Skin of body (tissue), 3 donors: ENCODE measurements at places on chromosomes 2 and 18. TPM values are rescaled to one million over a fixed set of nuclear protein-coding genes. Genes with fewer than 3 reads are reported as not detected.

Gene APOB
- 3.4 TPM for total RNA-seq

GRCh38 chr2:164721430-164721829, 100.1 kb upstream of the GRB14 start:
- DNase-seq: no peak

DNA sequence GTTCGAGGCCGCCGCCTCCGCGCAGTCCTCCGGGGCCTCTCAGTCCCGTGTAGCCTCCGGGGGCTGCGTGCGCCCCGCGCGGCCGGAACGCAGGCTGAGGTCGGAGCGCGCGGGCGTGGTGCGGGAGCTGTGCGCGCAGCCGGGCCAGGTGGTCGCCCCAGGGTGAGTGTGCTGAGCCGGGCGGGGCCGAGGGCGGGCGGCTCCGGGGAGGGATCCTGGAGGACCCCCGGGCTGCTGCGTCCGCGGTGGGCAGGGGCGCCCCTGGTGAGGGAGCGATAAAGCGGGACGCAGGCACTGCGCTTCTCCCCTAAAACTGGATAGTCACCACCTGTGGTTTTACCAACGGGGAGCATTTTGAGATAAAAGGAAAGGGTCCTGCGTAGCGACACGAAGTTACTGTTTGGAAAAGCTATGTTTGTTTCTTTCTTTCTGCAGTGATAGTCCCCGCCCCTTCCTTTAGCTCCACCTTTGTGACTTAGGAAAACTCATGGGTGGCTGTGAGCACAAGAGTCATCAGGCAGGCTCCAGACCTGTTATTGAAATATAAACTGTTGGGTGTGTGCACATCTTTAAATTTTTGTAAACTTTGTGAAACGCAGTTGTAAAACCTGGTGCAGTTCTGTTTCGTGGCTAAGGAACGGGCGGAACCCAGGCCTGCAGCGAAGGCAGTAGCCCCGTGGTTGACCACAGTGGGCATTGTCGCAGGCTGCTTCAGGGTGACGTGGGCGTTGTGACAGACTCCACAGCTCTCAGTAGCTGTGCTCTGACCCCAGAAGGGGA, 687 bp downstream of the CTDP1 start:
- no peak for DNase-seq

GRCh38 chr2:40352041-40352702, 99.7 kb downstream of the SLC8A1 start:
- no peak for DNase-seq

Gene GKN1
- total RNA-seq: not detected
